ENCODE measurements at places on chromosomes 2 and 18. TPM values are rescaled to one million over a fixed set of nuclear protein-coding genes. Genes with fewer than 3 reads are reported as not detected.

The DPYSL5 gene
- not detected for total RNA-seq

The ELAC1 gene
- 4.5 TPM for total RNA-seq

The MATN3 gene
- 0.77 TPM for total RNA-seq

The DIPK1C gene
- total RNA-seq, result not detected

The CDK15 gene
- total RNA-seq, result 5.8 TPM

The NABP1 gene
- 117 TPM for total RNA-seq

The SLC4A5 gene
- 0.16 TPM for total RNA-seq

The SGO2 gene
- 2.8 TPM for total RNA-seq

The SCYGR3 gene
- total RNA-seq, result not detected

The SPAST gene
- total RNA-seq, result 20.6 TPM

Data from bronchial smooth muscle cell (primary cell).